ENCODE measurements at places on chromosomes 5 and 9.

DNA sequence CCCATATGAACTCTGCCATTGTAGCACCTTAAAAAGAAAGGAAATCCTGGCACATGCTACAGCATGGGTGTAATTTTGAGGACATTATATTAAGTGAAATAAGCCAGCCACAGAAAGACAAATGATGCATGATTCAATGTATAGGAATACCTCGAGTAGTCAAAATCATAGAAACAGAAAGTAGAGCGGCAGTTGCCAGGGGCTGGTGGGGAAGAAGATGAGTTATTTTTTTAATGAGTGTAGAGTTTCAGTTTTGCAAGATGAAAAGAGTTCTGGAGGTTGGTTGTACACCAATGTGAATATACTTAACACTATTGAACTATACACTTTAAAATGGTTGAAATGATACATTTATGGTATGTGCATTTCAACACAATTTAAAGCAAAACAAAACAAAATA, 133.0 kb downstream of the ZDHHC21 start:
- DNase-seq, result no peak

DNA sequence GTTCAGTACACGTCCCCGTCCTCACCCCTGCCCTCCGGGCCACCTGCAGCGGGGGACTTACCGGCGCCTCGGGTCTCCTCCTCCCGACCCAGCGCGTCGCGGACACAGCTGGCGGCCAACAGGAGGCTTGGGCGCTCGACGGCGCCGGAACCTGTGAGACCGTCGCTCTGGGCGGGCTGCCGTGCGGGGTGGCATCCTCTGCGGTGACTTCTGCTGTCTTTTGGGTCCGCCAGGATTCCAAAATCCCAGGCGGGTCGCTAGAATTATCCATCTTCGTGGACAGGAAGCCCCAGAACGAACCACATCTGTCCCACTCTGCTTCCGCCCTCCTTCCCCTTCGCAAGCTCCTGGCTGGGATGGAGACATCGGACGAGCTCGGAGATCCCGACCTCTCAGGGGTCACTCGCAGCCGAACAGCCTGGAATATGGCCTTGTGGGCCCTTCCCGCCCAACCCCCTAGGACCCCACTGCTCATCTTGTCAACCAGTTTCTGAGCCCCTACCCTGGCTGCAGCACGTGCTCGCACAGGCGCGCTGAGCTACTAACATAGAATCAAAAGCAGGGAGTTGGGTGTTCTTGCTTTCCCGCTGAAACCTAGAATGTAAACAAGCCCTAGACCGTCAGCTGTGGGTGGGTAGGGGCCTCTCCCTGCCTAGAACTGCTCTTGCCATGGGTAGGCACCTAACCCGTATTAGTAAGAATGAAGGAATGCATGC, 947 bp upstream of the MARCHF3 start:
- DNase-seq, result no peak

GRCh38 chr5:99815-100214, 7.8 kb downstream of the PLEKHG4B start:
- DNase-seq, result no peak

DNA sequence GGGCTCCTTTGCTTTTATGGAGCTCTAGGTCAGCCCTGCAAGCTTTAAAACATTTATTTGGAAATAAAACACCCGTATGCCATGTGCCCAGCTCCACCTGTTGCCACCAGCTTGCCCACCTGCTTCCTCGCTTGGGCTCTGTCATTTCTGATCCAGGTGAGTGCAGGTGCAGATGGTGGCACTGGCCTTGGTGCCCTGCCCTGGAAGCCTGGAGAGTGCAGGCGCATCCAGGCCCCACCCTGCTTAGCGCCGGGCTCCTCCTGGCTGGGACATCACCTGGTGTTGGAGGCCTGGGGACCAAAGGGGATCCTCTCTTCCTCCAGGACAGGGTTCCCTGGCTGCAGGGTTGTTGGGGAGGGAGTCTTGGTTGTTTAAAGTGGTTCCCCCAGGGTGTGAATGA, 35.8 kb downstream of the WNK2 start:
- no peak for DNase-seq

DNA sequence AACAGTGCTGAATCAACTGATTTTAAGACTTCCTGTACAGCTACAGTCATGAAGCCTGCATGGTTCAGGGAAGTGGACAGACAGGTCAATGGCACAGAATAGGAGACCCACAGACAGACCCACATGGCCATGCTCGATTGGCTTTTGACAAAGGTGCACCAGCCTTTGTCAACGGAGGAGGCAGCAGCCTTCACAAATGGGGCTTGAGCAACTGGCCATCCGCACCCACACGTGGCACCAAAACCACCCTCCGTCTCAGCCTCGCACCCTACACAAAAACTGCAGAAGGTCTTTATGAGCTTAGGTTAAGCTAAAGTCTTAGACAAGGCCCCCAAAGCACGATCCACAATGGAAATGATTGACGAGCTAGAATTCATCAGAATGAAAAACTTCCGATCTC, 59.5 kb upstream of the UBAC1 start:
- no peak for DNase-seq

- DNase-seq, result no peak
These were observed 1161.8 kb downstream of the EFNA5 start for GRCh38 chr5:106508894-106509293.

- no peak for DNase-seq
These were observed 8.3 kb upstream of the COMMD10 start for GRCh38 chr5:116076496-116076895.

GRCh38 chr5:126115059-126115629, 308.1 kb upstream of the GRAMD2B start:
- DNase-seq, result no peak

GRCh38 chr9:135492886-135493669, 7.4 kb upstream of the MRPS2 start:
- DNase-seq, result no peak

DNA sequence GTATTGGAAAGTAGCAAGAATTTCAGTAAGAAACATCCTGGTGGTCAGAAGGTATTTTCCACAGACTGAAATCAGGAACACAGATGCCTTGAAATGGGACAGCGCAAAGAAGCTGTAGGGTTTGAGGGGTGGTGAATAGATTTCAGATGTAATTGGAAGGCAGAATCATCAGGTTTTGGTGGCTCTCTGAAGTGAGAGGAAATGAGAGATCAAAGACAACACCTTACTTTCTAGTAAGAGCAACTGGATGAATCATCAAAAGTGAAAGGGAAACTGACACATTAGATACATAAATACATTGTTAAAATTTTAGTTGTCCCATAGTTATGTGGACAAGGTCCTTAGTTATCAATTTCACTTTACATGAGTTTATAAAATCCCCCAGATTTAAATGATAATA, 188.2 kb upstream of the SLC27A6 start:
- peak; percentile 29 for DNase-seq

GRCh38 chr9:135166565-135166964, 79.1 kb downstream of the OLFM1 start:
- no peak for DNase-seq

DNA sequence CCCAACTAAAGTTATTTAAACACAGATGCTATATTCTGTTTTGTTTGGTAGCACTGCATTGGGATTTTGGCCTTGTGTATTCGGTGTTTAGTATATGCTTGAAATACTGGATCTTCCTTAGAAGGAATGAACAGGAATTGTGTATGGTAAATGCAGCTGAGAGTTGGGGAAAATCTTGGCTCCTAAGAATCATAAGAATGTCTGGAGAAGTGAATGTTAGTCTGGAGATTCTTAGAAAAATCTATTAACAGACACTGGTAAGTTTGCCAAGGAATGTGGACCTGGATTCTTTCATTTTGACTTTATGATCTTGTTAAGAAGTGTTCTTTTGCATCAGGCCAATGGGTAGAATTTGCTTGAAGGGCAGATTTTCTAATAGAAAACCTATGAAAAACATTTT, 38.9 kb downstream of the SNX30 start:
- peak; percentile 37 for DNase-seq

- DNase-seq, result peak; percentile 12
These were observed 227.9 kb upstream of the CLINT1 start for GRCh38 chr5:158086856-158087255.

GRCh38 chr5:79821-80220, 12.1 kb upstream of the PLEKHG4B start:
- no peak for DNase-seq

- DNase-seq, result no peak
These were observed 118.2 kb downstream of the SEC61B start for GRCh38 chr9:99340281-99340680.

GRCh38 chr5:132777209-132778069, at the start of gene SEPTIN8:
Gene SEPTIN8 (minus strand): TSS chr5:132777239. CDS start chr5:132777137, 102 bp downstream.
- no peak for DNase-seq

GRCh38 chr5:154168395-154168794, 22.1 kb upstream of the GALNT10 start:
- DNase-seq, result no peak

GRCh38 chr5:87403409-87403808, 9.3 kb downstream of the CCNH start:
- no peak for DNase-seq

DNA sequence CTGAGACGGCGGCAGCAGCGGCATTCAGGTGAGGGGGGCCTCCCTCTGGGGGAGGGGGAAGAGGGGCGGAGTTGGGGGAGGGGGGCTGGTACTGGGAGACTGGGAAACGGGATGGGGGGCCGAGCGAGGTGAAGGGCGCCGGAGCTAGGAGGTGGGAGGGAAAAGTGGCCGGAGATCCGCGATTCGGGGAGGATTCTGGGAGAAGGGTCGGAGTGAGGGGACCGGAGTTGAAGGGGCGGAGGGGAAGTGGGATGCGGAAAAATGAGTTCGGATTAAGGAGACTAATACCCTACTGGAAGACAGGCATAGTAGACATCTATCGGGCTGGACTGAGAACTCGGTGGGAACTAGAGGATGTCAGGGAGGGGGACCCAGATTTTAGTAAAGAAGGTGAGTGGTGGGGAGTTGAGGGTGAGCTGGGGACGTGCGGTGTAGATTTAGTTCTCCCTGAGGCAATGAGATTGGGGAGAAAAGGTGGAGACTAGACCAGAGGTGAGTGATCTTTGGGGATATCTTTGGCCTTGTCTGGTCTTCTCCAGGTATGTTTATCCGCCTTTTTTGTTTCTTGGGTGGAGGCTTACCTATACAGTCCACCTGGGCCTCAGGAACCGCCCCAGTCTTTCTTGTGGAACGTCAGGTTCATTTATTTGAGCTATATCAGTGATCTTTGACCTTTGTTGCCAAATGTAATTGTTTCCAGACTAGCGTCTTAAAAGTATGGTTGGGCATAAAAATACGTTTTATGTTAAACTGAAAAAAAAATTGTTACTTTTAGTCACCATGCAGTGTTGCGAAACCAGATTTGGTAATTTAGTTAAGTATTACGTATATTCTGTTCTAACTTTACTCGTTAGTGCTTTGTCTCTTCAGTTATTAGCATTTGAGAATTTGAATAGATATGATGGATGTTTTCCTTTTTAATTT, 632 bp downstream of the UBAP1 start:
- peak; percentile 66 for DNase-seq

GRCh38 chr5:76548525-76549229, 74.5 kb downstream of the F2RL2 start:
- DNase-seq, result no peak

DNA sequence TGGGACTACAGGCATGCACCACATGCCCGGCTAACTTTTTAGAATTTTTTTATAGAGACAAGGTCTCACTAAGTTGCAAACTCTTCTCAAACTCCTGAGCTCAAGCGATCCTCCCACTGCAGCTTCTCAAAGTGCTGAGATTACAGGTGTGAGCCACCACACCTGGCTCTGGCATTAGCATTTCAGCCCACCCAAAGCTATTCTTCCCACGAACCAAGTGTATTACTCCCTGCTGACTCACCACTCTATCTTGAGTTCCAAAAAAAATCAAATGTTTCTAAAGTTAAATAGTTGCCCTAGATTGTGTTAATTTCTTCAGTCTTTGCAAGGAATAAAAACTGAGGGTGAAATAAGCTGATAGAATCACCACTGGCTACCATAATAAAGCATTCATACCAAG, 205.5 kb downstream of the ARRDC3 start:
- peak; percentile 11 for DNase-seq

DNA sequence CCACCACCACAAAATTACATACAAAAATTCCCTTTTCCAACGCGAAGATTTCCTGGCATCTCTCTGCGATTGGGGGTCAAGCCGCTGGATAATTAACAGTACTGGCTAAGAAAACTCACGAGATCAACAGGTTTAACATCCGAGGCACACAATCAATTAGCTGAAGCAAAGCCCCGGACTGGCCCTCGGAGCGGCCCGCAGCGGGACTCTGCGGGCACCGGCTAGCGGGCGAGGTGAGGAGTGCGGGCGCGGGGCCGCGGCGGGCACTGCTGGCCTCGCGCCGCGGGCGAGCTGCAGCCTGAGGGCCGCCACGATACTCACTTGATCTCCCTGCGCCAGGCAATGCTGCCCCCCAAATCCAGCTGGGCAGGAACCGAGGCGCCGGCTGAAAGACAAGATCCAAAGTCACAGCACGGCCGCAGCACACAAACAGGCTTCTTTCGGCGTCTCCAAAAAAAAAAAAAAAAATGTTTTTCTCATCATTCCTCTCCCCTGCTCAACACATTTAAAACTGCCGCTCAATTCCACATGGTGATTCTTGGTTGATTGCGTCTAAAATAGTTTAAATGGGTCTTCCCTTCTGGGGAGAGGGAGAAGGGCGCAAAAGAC, 210.2 kb downstream of the MEF2C start:
- DNase-seq, result no peak
